ENCODE measurements at places on chromosomes 2 and 18. TPM values are rescaled to one million over a fixed set of nuclear protein-coding genes. Genes with fewer than 3 reads are reported as not detected.

The WNT10A gene
- total RNA-seq, result not detected

DNA sequence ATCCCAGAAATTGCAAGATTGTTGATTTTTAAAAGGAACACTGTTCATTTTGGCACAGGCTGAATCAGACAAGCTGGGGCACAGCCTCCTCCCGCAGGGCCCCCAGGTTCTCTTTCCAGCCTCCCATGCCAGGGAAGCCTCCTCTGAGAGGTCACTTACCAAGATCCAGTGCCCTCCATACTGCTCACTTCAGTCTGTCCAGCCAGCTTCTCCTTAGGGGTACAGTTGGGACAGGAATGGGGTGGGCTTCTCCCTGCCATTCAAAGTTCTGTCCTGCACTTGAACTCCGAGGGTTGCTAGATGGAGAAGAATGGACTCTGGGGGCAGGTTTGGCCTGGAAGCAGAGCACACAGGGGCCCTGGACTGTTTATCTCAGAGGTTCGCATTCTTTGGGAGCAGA lies 7.5 kb upstream of the CYP26B1 start:
- ATAC-seq, result no peak

GRCh38 chr2:85353876-85354285 lies 447 bp downstream of the RETSAT start:
- ATAC-seq, result peak; percentile 35

DNA sequence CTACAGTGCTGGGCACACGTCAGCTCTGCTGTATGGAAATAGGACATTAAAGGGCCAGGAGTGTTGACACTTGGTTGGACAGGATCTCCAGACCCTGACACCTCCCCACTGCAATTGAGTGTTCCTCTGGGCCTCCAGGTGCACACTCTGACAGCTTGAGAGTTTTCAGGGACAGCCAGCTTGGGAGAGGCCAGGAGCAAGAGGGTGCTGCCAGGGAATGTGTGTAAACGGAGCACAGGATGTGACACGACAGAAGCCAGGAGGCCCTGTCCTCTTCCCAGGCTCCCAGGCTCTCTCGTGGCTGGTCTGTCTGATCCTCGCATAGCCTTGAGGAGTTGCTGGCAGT lies 318.1 kb upstream of the HS6ST1 start:
- no peak for ATAC-seq

DNA sequence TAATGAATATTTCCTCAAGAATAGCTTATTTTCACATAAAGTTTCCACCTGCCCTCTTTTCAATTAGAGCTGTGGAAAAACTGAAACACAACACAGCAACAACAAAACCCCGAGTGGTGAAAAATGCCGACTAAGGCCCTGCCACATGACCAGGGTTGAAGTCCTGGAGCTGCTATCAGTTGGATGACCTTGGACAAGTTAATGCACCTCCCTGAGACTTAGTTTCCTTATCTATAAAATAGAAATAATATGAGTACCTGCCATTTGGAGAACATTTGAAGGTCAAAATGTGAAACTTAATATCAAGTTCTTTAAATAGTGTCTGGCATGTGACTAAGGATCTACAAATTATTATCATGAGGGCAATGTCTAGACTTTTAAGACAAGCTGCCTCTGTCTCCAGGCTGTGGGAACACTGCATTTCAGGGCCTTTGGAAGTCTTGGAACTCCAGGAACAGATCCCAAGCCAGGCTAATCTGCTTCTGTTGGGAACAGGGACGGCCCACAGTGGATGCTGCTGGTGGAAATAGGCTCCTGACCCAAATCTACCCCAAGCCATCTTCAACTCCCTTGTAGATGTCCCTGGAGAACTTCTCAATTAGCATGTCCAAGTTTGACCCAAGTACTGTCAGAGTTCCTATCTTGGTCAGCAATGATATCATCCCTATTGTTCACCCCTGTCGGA lies 42.0 kb upstream of the TRIB2 start:
- no peak for ATAC-seq

- ATAC-seq, result no peak
These were observed 337.2 kb downstream of the NBAS start for GRCh38 chr2:15223887-15224286.

The TOGARAM2 gene
- total RNA-seq, result 3.8 TPM

GRCh38 chr2:179428649-179429048 lies 164.0 kb upstream of the SESTD1 start:
- ATAC-seq, result peak; percentile 53

The SIX3 gene
- total RNA-seq, result not detected

The EIF2AK2 gene
- 25.3 TPM for total RNA-seq
